ENCODE measurements at places on chromosomes 13 and 19. TPM values are rescaled to one million over a fixed set of nuclear protein-coding genes. Genes with fewer than 3 reads are reported as not detected.

The POGLUT2 gene
- 4.4 TPM for total RNA-seq

The VSTM1 gene
- not detected for total RNA-seq

The WDR88 gene
- total RNA-seq: not detected

The DEDD2 gene
- 19.2 TPM for total RNA-seq

The CLN5 gene
- 15.8 TPM for total RNA-seq

The USP12 gene
- 11.6 TPM for total RNA-seq

The KLK14 gene
- total RNA-seq: not detected

The LINGO3 gene
- not detected for total RNA-seq

GRCh38 chr13:20501592-20501991 lies 24.1 kb downstream of the CRYL1 start:
- no peak overlapping the region for H3K4me3 ChIP-seq
- no peaks in the 10 kb centered on the region for H3K27me3 ChIP-seq
- DNase-seq: no peak
- H3K36me3 ChIP-seq: no peaks in the 10 kb centered on the region
- peak overlapping the region; percentile 23 for H3K27ac ChIP-seq

- no peak for DNase-seq
- H3K4me3 ChIP-seq: peak overlapping the region; percentile 94
- H3K27me3 ChIP-seq: no peaks in the 10 kb centered on the region
These were observed 709 bp downstream of the DPP9 start for GRCh38 chr19:4722671-4723594.

DNA sequence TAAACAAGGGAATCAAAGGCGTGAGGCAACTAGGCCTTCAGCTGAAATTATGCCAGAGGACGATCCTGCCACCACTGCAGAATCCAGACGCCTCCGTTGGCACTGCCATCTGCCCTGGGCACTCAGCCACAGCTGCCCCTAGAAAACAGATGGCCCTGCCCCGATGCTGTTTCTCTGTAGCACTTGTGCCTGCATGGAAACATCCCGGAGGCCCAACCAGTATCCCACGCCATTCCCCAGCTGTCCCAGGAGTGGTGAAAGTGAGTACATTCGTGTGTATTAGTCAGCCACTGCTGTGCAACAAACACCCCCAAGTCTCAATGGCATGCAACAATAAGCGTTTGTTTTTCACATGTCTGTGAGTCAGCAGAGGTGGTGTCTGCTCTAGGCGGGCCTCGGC lies 8.9 kb upstream of the CRTC1 start:
- H3K36me3 ChIP-seq: peaks cover 5% of the 10 kb centered on the region
- no peaks in the 10 kb centered on the region for H3K27me3 ChIP-seq
- H3K4me3 ChIP-seq: no peak overlapping the region

DNA sequence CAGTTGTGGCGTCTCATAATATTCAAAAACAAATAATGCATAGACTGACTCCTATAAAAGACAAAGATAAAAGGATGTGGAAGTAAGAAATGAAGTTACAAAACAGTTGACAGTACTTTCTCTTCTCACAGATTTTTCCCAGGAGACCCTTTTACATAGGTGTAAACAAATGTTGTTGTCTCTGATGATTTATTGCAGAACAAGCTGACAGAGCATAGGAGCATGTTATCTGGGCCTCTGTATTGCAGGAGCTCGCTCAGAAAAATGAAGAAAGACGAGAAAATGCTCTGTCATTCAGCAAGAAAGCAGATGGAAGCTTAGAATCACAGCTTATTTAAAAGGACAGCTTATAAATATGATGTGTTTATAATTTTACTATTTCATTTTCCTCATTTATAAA lies 353.6 kb upstream of the GPC6 start:
- no peaks in the 10 kb centered on the region for H3K27me3 ChIP-seq
- no peak overlapping the region for H3K27ac ChIP-seq
- no peaks in the 10 kb centered on the region for H3K36me3 ChIP-seq
- DNase-seq: no peak
- no peaks in the 10 kb centered on the region for H3K4me1 ChIP-seq

DNA sequence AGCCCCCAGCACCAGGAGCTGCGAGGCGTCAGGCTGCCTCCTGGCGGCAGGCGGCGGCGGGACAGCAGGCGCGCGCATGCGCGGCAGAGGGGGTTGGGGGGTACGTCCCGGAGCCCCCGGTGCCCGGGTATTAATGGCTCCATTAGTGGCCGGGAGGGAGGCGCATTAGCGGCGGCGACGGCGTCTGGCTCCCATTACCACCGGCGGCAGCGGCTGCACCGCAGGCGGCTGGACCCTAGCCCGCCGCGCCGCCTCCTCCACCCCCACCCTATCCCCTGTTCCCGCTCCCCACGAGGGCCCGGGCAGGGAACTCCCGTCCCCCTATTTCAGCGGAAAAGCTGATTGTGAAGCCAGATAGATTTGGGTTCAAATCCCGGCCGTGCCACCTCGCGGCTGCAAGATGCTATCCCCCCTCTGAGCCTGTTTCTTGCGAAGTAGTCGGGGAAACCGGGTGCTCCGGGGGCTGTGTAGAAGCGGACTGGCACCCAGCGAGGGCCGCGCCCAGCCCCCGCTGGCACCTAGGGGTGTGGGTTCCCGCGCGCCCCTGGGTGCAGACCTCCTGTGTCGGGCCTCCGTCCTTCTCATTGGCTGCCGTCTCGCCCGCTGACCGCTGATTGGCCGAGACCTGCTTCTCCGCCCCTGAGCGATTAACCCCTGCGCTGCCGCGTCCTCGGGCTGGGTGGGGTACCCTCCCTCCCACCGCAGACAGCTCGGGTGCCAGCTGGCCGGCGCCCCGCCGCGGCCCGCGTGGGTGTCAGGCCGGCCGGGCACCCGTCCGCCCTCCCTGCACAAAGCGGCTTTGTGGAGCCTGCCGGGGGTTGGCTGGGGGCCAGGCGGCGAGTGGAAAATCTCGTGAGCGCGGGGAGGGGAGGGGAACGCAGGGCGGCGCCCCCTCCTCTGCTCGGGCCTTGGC lies 11.1 kb downstream of the CIC start:
- H3K27me3 ChIP-seq: no peaks in the 10 kb centered on the region
- peak; percentile 94 for DNase-seq
- H3K27ac ChIP-seq: peak overlapping the region; percentile 99
- no peaks in the 10 kb centered on the region for H3K4me1 ChIP-seq

- DNase-seq: no peak
- H3K4me3 ChIP-seq: no peak overlapping the region
These were observed 3.1 kb downstream of the MAST3 start for GRCh38 chr19:18100710-18101109.

GRCh38 chr13:102608974-102609373 lies 12.2 kb downstream of the TPP2 start:
- H3K27ac ChIP-seq: no peak overlapping the region
- peaks cover 28% of the 10 kb centered on the region for H3K36me3 ChIP-seq
- H3K4me3 ChIP-seq: no peak overlapping the region
- no peak for DNase-seq
- no peaks in the 10 kb centered on the region for H3K4me1 ChIP-seq

- DNase-seq: no peak
- H3K36me3 ChIP-seq: no peaks in the 10 kb centered on the region
- H3K27ac ChIP-seq: peak overlapping the region; percentile 99
- H3K4me3 ChIP-seq: peak overlapping the region; percentile 80
These were observed 1.4 kb downstream of the TDRD3 start for GRCh38 chr13:60398379-60398891.

GRCh38 chr13:63048653-63049052 lies 1633.0 kb upstream of the PCDH20 start:
- H3K27me3 ChIP-seq: no peaks in the 10 kb centered on the region
- no peak for DNase-seq
- no peak overlapping the region for H3K27ac ChIP-seq
- H3K4me3 ChIP-seq: no peak overlapping the region

Data from right atrium auricular region (tissue), 2 donors.